8988T (cell line): ENCODE measurements at places on chromosomes 6 and 20.

DNA sequence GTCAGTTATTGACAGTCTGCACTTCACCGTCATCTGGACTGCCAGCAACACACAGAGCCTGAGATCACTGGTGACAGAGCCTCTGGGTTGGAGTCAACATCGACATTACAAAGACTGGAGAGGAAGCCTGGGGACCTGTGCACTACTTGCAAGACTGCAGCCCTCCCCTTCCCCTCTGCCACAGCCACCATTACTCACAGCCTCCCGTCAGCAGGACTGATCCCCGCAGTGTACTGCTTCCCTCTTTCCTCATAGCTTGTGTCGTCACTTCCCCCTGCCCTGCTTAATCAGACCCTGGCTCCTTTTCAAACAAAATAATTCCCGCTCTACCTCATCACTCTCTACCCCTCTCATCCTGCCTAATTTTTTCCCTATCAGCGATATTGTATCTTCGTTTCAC lies 235.5 kb upstream of the KCNQ5 start:
- no peak for DNase-seq

DNA sequence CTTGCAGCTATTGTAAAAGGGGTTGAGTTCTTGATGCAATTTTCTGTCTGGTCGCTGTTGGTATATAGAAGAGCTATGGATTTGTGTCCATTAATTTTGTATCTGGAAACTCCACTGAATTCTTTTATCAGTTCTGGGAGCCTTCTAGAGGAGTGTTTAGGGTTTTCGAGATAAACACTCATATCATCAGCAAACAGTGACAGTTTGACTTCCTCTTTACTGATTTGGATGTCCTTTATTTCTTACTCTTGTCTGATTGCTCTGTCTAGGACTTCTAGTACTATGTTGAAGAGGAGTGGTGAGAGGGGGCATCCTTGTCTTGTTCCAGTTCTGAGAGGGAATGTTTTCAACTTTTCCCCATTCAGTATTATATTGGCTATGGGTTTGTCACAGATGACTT lies 120.8 kb upstream of the SSTR4 start:
- no peak for DNase-seq

GRCh38 chr6:137717074-137718073 lies 149.7 kb upstream of the TNFAIP3 start:
- DNase-seq = no peak

DNA sequence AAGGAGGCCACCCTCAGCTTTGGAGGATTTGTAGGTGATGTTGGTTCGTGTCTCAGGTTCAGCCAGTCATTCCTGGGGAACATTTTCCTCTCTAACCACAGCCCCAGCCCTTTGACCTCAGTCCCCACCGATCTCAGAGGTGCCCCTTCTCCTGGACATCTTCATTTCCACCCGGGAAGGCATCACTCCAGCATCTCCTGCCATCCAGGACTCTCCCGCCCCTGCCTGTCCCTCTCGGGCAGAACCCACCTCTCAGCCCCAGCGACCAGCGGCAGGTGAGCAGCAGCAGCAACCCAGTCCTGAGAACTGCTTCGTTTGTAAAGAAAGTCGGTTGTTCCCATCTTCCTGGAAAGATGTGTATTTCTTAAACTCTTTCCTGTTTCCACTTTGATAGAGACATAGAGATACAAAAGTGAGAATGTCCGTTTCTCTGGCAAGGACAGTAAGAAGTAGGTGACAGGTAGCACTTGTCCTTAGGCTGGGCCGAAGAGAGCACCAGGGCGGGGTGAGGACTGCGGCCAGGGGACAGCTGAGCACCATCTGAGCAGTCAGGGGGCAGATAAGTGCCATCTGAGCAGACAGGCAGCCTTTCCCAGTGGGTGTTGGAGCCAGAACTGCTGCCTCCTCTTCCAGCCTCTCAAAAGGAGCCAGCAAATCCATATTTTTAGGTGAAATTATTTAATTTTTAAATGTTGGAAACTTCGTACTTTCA lies 142.2 kb downstream of the CDH4 start:
- DNase-seq = no peak

DNA sequence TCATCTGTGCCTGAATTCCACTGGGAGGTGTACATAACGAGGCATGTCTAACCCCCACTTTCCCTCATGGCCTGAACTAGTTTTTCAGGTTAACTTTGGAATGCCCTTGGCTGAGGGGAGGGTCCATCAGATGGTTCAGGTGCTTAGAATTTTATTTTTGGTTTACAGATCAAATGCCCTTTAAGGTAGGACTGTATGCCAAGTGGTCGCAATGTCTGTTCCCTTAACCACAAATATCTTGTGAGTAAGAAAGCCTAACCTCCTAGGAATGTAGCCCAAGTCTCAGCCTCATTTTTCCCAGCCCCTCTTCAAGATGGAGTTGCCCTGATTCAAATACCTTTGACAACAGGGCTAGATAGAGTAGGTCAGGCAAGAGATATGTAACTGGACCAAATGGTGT lies 78.4 kb downstream of the RNASET2 start:
- DNase-seq = no peak

GRCh38 chr6:105676857-105677256 lies 274.0 kb upstream of the PREP start:
- no peak for DNase-seq

GRCh38 chr20:34532320-34532719 lies 16.1 kb downstream of the DYNLRB1 start:
- DNase-seq = no peak

- DNase-seq = no peak
Observed at GRCh38 chr6:56775498-56776166, 132.9 kb upstream of the DST start.

GRCh38 chr6:10369896-10370295 lies 45.0 kb downstream of the TFAP2A start:
- DNase-seq = no peak

- DNase-seq = no peak
Observed at GRCh38 chr20:36454698-36455427, 86.5 kb upstream of the MYL9 start.

GRCh38 chr20:44990425-44990824 lies 24.1 kb downstream of the STK4 start:
- no peak for DNase-seq

DNA sequence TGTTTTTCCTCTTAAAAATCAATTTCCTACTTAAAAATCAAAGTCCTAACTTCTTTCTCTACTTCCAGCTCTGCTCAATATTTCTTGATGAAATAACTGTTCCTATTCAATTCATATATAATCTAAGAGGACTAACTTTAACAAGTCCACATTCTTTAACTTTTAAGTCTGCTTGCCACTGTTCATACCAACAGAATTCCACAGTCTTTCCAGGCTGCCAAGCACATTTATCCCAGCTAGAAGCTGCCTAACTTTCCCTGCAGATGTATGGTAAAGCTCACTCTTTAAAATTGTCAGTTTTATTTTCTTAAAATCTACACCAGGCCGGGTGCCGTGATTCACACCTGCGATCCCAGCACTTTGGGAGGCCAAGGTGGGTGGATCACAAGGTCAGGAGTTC lies 11.5 kb downstream of the CALHM6 start:
- no peak for DNase-seq

- no peak for DNase-seq
Observed at GRCh38 chr6:154613137-154613676, 102.7 kb upstream of the CNKSR3 start.

- DNase-seq = no peak
Observed at GRCh38 chr6:33591424-33592032, 11.5 kb upstream of the BAK1 start.

DNA sequence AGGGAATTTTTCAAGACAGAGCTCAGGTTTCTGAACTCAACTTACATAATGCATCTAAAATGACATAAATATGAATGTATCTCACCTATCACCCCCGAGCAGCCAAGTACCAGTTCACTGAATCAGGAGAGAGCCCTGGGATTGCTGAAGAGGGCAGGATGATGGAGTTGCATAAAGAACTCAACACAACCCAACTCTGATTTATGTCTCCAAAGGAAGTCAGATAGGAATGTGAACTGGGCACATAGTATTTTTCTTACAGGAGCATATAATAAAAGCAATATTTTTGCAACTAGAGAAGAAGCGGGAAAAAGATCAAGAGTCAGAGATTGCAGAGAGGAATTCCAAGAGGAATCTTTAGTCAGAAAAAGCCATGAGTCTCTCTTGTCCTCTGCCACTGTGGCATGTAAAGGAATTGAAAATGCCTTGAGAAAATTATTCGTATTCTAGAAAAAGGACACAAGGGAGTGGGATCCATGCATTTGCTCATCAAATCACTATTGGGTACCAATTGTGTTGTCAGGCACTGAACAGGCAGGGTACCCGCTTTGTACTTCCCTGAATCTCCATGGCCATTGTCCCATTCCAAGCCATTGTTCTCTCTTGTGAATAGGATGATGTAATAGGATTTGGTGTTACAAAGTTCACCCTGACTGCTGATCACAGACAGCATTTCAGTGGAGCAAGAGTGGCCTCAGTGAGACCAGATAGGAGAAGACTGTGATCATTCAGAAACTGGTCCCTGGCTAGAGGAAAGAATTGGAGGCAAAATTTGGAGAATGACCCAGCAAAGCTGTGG lies 16.3 kb downstream of the RIN2 start:
- DNase-seq = no peak

GRCh38 chr20:59977086-59977485 lies 18.9 kb downstream of the CDH26 start:
- DNase-seq = no peak
